ENCODE measurements at places on chromosomes 5 and 9.

DNA sequence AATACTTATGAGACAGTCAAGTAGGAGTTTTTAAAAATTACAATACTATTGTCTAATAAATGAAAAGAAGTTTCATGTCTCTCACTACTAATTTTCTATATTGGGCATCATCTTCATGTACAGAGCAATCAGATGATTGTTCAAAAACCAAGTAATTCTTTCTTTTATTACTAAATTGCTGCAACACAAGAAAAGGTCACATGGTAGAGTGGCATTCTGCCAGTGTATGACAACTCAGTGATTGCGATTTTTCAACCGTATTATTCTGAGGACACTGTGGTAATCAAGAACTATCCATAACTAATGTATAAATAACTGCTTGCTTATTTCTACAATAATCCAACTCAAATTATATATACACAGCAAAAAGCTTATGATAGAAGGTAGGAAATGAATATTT lies 96.7 kb upstream of the GRHPR start:
- no peak for DNase-seq
- no peak overlapping the region for H3K4me3 ChIP-seq
- H3K36me3 ChIP-seq = no peaks in the 10 kb centered on the region
- peaks cover 5% of the 10 kb centered on the region for H3K4me1 ChIP-seq
- no peaks in the 10 kb centered on the region for H3K27me3 ChIP-seq
- H3K27ac ChIP-seq = no peak overlapping the region

DNA sequence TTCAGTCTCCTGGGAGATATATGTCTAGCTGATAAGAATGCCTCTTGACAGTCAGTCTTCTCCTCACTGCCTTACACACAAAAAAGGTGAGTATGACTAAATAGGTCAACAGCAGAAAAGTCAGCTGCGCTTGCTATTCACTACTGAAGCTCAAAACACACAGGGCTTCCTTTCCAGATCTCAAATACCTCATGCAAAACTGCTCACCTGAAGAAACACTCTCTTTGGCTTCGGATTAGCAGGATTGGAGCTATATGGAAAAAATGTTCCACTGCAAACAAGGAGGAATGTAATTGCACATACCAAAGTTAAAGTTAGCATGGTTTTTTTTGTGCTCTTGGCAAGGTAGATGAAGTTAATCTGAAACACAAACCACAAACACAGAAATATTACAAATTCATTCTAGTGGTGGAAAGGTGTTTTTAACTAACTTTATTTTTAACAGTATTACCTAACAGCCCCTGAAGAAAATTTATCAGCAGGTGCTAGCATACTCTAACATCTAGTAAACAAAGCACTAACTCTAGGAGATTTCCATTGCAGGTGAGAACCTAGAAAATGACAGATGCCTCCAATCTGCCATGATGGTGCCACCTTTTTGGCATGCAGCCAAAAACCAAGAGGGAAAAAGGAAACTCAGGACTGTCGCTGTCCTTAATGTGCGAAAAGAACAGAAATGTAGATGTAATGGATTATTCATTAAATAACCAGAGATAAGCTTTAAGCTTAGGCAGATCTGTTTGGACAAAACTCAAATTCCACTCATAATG lies 31.8 kb downstream of the ERMP1 start:
- H3K4me3 ChIP-seq = no peak overlapping the region
- peak; percentile 37 for DNase-seq
- no peaks in the 10 kb centered on the region for H3K27me3 ChIP-seq
- H3K36me3 ChIP-seq = no peaks in the 10 kb centered on the region
- peaks cover 13% of the 10 kb centered on the region for H3K4me1 ChIP-seq
- peak overlapping the region; percentile 41 for H3K27ac ChIP-seq

DNA sequence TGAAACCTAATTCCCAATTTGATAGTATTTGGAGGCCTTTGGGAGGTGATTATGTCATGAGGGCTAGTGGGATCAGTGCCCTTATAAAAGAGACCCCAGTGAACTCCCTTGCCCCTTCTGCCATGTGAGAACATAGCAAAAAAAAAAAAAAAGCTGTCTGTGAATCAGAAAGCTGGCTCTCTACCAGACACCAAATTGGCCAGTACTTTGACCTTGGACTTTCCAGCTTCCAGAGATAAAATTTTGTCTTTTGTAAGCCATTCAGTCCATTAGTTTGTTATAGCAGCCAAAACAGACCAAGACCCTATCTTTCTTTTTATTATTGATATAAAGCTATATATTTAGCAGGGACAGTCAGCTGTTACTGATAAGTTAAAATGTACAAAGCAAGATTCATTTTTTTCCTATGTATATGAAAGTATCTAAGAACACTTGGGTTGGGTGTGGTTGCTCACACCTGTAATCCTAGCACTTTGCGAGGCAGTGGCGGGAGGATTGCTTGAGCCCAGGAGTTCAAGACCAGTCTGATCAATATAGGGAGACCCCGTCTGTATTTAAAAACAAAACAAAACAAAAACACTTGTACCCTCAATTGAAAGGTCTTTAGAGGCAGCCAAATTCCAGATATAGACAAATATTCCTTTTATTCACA lies 8.1 kb upstream of the C5orf24 start:
- no peaks in the 10 kb centered on the region for H3K27me3 ChIP-seq
- H3K4me1 ChIP-seq = no peaks in the 10 kb centered on the region
- no peak for DNase-seq
- H3K27ac ChIP-seq = peak overlapping the region; percentile 48
- H3K4me3 ChIP-seq = no peak overlapping the region
- H3K36me3 ChIP-seq = no peaks in the 10 kb centered on the region

DNA sequence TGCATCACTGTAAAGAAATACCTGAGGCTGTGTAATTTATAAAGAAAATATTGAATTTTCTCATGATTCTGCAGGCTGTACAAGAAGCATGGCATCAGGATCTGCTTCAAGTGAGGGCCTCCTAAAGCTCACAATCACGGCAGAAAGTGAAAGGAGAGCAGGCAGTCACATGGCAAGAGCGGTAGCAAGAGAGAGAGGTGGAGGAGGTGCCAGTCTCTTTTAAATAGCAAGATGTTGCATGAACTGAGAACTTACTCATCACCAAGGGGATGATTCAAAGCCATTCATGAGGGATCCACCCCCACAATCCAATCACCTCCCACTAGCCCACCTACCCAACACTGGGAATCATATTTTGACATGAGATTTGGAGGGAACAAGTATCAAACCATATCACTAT lies 184.5 kb upstream of the PAPPA start:
- H3K4me1 ChIP-seq = no peaks in the 10 kb centered on the region
- H3K36me3 ChIP-seq = no peaks in the 10 kb centered on the region
- no peak overlapping the region for H3K4me3 ChIP-seq

GRCh38 chr5:66249920-66250319 lies 105.8 kb downstream of the SREK1 start:
- H3K27me3 ChIP-seq = no peaks in the 10 kb centered on the region
- H3K4me1 ChIP-seq = no peaks in the 10 kb centered on the region

Data from hepatocyte (in vitro differentiated cells).